ENCODE measurements at places on chromosomes 7 and 10. TPM values are rescaled to one million over a fixed set of nuclear protein-coding genes. Genes with fewer than 3 reads are reported as not detected.

DNA sequence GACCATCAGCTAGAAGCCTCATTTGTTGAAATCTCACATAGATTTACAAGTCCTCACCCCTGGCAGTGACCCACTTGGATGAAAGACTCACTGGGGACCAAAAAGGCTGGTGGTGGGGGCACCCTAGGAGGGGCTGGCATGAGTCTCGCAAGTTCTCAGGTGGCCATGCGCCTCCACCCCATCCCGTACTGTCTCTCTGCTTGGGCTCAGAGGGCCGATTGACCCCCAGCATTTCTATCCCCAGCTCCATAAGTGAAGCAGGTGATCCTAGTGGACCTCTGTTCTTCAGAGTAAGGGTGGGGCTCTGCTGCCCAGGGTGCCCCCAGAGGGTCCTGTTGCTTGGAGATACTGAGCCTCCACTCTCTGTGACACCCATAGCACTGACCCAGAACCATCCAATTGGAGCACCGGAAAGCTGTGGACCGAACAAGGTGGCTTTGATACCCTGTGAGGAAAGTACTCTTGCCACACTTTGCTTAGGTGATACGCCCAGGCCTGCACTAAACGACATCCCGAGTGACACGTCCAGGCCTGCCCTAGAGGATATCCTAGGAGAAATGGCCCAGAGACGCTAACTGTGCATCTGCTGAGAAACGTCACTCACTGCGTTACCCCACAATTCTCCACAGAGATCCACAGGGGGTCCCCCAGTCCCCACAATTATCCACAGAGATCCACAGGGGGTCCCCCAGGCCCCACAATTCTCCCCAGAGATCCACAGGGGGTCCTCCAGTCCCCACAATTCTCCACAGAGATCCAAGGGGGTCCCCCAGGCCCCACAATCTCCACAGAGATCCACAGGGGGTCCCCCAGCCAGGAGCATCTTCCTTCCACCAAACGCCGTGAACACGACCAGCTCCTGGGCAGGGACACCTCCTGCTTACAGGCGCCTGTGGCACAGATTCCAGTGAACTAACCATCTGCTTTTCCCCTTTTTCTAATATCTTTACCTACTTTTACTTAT is 262.9 kb downstream of the PTPRN2 start:
- H3K4me3 ChIP-seq, result no peak overlapping the region
- H3K27ac ChIP-seq, result no peak overlapping the region
- H3K36me3 ChIP-seq, result no peaks in the 10 kb centered on the region
- DNase-seq, result no peak

DNA sequence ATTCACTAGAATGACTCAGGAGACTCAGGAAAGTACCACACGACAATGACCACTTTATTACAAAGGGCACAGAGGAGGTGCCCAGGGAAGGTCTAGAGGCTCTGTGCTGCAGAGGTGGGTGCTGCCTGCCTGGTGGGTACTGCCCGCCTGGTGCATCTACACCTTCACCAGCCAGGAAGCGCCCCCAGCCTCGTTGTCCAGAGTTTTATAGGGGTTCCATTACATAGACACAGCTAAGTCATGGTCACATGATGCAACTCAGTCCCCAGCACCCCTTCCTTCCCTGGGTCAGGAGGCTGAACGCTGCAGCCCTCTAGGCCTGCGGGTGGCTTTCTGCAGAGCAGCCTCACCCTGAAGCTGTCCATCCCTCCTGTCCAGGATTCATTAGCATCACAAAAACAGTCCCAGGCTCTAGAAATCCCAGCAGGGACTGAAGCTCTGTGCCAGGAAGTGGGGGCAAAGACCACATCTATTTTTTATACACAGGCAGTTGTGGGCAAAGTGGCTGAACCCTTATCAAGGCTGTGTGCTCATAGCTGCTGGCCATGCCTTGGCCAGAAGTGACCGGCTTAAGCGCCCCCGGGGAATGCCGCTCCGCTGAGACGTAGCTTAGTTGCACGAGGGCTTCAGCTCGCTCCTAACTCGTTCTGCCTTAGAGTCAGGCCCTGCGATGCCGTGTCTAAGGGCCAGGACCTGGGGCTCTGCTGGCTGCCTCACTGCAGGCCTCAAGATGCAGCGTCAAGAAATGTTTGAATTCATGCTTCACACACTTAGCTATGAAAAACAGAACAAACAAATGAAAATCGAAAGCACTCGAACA is 219.0 kb downstream of the GLRX3 start:
- DNase-seq, result no peak
- no peak overlapping the region for H3K27ac ChIP-seq
- no peaks in the 10 kb centered on the region for H3K4me1 ChIP-seq

DNA sequence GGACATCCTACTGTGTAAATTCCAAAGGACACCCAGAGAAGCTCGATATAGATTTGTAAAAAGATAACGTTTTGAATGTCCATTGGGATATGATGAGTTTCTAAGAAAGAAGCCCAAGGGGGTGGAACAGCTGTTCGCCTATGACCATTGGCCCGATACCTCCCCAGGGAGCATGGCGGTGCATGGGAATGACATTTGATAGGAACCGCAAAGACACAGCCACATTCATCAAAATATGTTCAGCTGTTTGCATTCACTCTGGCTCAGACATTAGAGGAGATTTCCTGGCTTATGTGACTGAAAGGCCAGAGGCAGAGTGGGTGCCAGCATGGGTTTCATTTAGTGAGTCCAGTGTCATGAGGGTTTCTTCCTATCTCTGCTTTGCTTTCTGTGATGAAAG is 56.0 kb upstream of the BAIAP2L1 start:
- no peaks in the 10 kb centered on the region for H3K27me3 ChIP-seq
- H3K4me3 ChIP-seq, result no peak overlapping the region
- H3K27ac ChIP-seq, result peak overlapping the region; percentile 72
- H3K36me3 ChIP-seq, result no peaks in the 10 kb centered on the region
- DNase-seq, result peak; percentile 97

Gene PDE1C
- 0.02 TPM for total RNA-seq

Gene SPDYE2
- not detected for total RNA-seq

GRCh38 chr7:102396710-102397019 is 502 bp downstream of the PRKRIP1 start:
- peak overlapping the region; percentile 87 for H3K4me3 ChIP-seq
- no peaks in the 10 kb centered on the region for H3K27me3 ChIP-seq
- peak overlapping the region; percentile 56 for H3K27ac ChIP-seq
- DNase-seq, result no peak

- no peaks in the 10 kb centered on the region for H3K4me1 ChIP-seq
- H3K4me3 ChIP-seq, result no peak overlapping the region
- no peak for DNase-seq
- H3K27ac ChIP-seq, result no peak overlapping the region
- H3K36me3 ChIP-seq, result no peaks in the 10 kb centered on the region
Measured at GRCh38 chr10:96366508-96366907, 7.7 kb upstream of the OPALIN start.

DNA sequence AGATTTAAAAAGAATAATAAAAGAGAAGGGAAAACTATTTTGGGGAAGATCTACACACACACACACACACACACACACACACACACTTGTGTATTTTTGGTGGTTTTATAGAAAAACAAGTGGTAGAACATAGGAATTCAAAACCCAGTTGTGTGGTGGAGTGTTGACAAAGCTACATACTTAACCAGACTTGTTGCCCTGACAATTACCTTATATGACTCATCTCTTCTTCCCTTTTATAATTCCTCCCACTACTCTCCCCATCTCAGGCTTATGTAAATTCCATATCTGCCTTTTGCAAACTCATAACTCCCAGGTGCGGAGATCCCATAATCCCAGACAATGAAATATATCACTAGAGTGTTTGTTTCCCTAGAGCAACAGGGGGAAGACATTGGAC is 873.7 kb downstream of the NXPH1 start:
- no peaks in the 10 kb centered on the region for H3K36me3 ChIP-seq
- H3K4me3 ChIP-seq, result no peak overlapping the region
- no peak for DNase-seq
- no peaks in the 10 kb centered on the region for H3K27me3 ChIP-seq
- H3K4me1 ChIP-seq, result no peaks in the 10 kb centered on the region

- H3K4me3 ChIP-seq, result no peak overlapping the region
- peaks cover 7% of the 10 kb centered on the region for H3K27me3 ChIP-seq
- no peak for DNase-seq
- H3K36me3 ChIP-seq, result no peaks in the 10 kb centered on the region
- no peak overlapping the region for H3K27ac ChIP-seq
- peaks cover 1% of the 10 kb centered on the region for H3K4me1 ChIP-seq
Measured at GRCh38 chr7:136139417-136139816, 162.3 kb upstream of the MTPN start.

- H3K36me3 ChIP-seq, result no peaks in the 10 kb centered on the region
- no peaks in the 10 kb centered on the region for H3K27me3 ChIP-seq
- no peak for DNase-seq
- peaks cover 40% of the 10 kb centered on the region for H3K4me1 ChIP-seq
- H3K4me3 ChIP-seq, result no peak overlapping the region
- no peak overlapping the region for H3K27ac ChIP-seq
Measured at GRCh38 chr10:107548301-107548700, 383.8 kb upstream of the SORCS1 start.

DNA sequence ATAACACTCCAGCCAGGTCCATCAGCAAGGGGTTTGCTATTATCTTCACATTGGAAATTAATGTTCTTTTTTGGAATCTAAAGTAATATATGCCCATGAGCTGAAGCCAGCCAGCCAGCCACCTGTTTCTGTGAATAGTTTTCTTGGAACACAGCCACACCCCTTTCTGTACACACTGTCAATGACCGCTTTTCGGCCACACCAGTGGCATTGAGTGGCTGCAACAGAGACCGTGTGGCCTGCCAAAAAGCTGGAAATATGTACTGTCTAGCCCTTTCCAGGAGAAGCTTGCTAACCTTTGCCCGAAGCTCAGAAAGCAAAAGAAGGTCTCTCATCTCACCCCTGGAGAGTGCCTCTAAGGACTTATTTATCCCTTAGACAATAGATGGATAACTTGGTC is 98.5 kb upstream of the NPS start:
- H3K4me1 ChIP-seq, result no peaks in the 10 kb centered on the region
- no peak overlapping the region for H3K27ac ChIP-seq
- no peak overlapping the region for H3K4me3 ChIP-seq
- H3K36me3 ChIP-seq, result peaks cover 3% of the 10 kb centered on the region
- no peaks in the 10 kb centered on the region for H3K27me3 ChIP-seq
- DNase-seq, result no peak

DNA sequence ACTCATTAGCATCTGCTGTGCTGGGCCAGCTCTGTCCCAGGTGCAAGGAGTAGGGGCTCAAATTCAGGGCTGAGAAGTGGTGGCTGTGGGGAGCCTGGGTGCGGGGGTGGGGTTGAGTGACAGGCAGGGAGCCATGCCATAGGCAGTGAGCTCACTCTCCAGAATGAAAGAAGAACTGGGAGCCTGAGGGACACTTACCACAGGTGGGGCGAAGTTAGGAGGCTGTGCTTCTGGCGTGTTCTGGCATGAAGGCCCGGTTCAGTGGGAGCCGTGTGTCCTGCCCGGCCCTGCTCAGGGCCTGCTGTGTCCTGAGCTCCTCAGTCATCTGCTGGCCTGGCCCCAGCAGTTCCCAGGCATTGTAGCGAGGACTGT is 62.5 kb downstream of the MKI67 start:
- H3K27ac ChIP-seq, result peak overlapping the region; percentile 96
- peaks cover 25% of the 10 kb centered on the region for H3K4me1 ChIP-seq
- H3K4me3 ChIP-seq, result peak overlapping the region; percentile 60
- peak; percentile 49 for DNase-seq

DNA sequence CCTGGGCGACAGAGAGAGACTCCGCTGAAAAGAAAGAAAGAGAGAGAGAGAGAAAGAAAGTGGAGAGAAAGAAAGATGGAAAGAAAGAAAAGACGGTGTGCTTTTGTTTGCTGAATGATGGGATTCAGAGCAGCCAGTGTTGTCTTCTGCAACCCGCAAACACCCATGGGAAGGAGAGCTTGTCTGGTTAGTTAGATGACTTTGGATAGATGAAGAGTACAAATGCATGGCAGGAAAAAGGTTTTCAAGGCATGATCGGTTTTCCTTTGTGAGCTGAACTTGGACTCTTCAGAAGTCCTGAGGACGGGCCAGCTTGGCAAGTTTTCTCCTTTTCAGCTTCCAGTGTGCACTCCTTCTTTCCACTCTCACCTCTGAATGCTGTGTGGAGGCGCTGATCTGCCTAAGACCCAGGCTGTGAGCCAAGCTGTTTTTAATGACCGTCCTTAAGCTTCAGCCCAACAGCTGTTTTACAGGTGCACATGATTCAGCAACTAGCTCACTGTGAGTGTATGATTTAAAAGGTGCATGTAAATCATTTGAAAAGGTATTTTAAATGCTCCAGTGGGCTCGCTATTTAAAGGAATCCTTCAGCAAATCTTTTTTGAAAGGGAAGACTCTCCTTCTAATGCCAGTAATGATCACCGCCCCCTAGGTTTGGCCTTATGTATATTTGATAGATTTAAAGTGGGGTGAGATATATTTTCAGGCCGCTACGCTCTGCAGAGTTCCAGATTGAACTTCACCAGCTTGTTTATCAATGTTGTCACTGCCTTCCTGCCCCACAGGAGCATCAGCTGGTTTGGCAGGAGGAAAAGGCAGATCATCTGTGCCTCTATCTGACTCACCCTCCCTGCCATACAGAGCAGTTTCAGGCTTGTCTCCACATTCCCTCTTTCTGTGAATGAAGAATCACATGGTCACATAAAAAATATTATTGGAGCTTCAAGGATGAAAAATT is 115.0 kb downstream of the PLXDC2 start:
- no peaks in the 10 kb centered on the region for H3K27me3 ChIP-seq
- no peak overlapping the region for H3K27ac ChIP-seq
- H3K36me3 ChIP-seq, result no peaks in the 10 kb centered on the region
- no peak overlapping the region for H3K4me3 ChIP-seq

DNA sequence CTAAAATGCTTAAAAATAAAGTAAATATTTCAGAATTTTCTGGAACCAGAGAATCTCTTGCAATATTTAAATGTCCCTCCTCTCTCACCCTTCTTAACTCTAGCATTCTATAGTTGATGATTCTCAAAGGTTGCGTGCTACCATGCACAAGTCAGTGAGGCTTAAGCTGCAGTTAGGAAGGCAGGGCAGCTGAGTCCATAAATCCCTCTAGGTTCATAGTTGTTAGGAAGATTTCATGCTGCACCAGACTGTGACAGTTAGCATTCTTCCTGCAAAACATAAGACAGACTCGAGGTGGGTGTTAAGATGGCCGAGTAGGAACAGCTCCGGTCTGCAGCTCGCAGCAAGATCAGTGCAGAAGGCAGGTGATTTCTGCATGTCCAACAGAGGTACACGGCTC is 70.6 kb downstream of the MET start:
- no peak for DNase-seq
- peaks cover 35% of the 10 kb centered on the region for H3K4me1 ChIP-seq
- peaks cover 78% of the 10 kb centered on the region for H3K36me3 ChIP-seq
- no peak overlapping the region for H3K4me3 ChIP-seq
- H3K27ac ChIP-seq, result peak overlapping the region; percentile 43

Gene MEIG1
- total RNA-seq, result not detected

- H3K36me3 ChIP-seq, result no peaks in the 10 kb centered on the region
- DNase-seq, result no peak
- no peak overlapping the region for H3K27ac ChIP-seq
- no peaks in the 10 kb centered on the region for H3K27me3 ChIP-seq
Measured at GRCh38 chr7:12985228-12985627, 297.8 kb downstream of the ARL4A start.

Gene PNLIPRP2
- not detected for total RNA-seq

- DNase-seq, result peak; percentile 90
- H3K4me3 ChIP-seq, result peak overlapping the region; percentile 71
- H3K4me1 ChIP-seq, result no peaks in the 10 kb centered on the region
Measured at GRCh38 chr10:42367532-42368230, 270.7 kb downstream of the ZNF33B start.

GRCh38 chr10:78851647-78852046 is 217.1 kb upstream of the ZMIZ1 start:
- H3K36me3 ChIP-seq, result no peaks in the 10 kb centered on the region
- DNase-seq, result no peak
- no peak overlapping the region for H3K4me3 ChIP-seq
- H3K4me1 ChIP-seq, result no peaks in the 10 kb centered on the region
